Fibroblast of skin of right quadriceps (primary cell): ENCODE measurements at places on chromosomes 2 and 18.

DNA sequence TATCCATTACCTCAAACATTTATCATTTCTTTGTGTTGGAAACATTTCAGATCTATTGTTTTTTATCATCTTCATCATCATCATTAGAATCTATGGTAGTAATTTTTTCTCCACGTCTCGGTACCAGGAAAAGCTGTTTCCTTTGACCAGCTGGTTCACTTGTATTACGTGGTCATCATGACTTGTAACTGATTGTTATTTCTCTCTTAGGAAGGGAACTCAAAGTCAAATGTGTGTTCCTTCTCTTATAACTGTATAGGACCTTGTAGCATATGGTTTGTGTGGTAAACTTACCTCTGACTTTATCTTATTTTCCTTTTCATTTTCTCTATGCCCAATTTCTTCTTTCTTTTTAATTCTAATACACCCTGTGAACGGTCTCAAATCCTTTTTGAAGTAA is 16.5 kb downstream of the NCOA1 start:
- no peak for DNase-seq

DNA sequence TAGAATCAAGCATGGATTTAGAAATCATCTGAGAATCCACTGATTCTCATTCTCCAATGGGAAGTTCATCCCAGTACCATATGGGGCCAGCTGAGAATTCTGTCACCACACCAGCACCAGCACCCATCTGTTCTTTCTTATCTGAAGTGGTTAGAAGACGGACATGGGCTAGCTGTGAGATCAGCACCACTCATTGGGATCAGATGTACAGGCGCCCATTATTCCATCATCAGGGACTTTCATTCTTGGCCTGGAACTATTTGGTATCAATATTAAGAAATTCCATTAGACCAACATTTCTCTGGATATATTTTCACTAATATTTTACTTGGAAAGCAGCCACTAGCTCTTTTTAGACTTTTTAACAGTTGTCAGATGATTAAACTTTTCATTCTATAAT is 185.9 kb upstream of the LINC00305 start:
- peak; percentile 28 for DNase-seq

DNA sequence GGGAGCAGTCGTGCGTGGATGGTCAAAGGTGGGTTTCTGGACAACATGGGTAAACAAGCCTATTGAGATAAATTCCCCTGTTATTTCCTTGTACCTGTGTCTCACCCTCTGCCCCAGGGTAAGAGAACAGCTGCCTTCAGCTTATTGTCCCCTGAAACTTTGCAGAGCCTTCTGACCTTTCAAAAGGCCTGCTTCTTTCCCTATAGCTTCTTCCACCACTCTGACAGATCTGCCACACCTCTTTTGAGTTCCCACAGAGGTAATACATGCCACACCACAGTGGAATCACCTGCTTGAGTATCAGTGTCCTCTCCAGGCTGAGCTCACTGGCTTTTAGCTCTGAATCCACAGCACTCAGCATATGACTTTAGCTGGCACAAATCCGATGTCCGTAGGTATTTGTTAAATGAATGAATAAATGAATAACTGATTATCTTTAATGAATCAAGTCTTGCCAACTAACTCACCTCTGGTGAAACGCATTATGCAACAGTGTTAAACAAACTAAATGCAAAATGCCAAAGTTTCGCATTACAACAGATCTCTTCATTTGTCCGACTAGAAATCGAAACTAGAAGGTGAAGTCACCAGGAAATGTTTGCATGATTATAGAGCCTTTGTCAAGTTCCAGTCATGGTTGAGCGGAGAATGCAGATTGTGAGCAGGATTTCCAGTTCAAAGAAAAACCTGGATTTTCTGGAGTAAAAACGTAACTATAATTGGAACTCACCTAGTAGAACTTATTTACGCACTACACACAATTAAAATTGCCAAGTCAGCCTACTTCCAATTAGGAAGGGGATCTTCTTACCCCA is 16.4 kb downstream of the DYNAP start:
- DNase-seq, result peak; percentile 1

- DNase-seq, result peak; percentile 9
These were observed 118.2 kb upstream of the IL1R2 start for GRCh38 chr2:101873543-101873942.

DNA sequence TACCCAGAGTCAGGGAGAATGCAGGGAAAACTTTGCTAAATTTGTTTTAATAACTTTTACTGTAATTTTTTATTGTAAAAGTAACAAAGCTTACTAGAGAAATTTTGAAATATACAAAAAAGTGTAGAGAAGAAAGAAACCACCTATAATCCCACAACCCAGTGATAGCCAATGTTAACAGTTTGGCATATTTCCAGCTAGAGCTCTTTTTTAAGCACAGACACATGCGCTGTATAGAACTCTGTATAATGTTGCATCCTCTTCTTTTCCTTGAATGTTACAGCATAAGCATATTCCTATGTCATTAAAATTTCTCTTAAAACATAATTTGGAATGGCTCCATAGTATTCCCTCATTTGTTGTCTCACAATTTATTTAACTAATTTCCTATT is 37.4 kb upstream of the EPAS1 start:
- no peak for DNase-seq

- DNase-seq, result no peak
These were observed 71.9 kb downstream of the CERS6 start for GRCh38 chr2:168528016-168528415.

DNA sequence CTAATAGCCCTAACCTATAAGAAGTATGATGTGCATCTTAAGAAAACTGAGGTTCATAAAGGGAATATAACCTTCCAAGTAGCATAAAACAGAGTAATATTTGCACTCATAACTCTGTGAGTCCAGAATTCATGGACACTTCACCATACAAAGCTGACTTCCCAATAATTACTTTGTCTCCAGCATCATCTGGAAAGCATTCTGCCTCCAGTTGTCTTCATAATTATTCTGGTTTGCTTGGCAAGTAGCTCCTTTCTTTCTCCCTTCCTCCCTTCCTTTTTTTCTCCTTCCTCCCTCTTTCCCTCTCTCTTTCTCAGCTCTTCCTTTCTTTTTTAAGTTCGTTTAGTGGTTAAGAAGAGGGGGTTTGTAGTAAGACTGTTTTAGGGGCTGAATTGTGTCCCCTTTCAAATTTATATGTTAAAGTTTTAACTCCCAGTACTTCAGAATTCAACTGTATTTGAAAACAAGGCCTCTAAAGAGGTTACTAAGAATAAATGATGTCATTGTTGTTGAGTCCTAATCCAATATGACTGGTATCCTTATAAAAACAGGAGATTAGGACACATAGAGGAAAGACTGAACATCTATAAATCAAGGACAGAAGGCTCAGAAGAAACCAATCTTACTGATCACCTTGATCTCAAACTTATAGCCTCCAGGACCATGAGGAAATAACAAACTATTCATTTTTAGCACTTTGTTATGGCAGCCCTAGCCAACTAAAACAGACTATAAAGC is 28.9 kb downstream of the TFPI start:
- no peak for DNase-seq

- peak; percentile 49 for DNase-seq
These were observed 75.8 kb downstream of the LNPK start for GRCh38 chr2:175926272-175926671.

DNA sequence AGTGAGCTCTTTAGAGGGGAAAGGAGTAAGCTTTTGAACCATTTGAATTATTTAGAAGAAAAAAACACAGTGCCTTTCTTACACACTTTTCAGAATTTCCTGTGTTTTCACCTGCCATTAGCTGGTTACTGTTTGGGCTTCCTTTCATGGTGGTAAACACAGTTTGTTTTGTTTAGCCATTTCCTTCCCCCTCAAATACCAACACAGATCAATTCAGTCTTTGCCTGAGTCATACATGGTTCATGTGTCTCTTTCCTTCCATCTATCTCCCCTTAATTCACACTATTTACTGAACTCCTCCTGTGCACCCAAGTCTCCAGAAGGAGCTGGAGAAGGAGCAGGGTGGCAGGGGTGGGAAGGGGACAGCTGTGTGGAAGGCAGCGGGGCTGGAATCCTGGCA is 45.0 kb downstream of the TCF7L1 start:
- no peak for DNase-seq

DNA sequence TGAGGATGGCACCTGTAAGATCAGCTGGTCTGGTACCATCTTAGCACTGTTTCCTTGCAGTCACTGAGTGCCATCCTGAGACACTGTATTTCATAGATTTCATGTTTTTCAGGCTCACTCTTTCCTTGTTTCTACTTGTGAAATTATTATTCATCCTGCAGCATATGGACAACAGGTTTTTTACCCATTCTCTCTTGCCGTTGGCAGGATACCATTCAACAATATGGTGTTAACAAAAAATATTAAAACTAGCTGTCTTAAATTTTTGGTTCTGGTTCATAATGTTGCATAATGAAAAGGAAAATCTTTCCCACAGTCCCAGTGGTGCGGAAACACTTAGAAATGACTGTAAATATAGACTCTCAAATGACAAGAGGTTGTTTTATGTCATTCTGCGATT is 23.1 kb upstream of the ATG16L1 start:
- no peak for DNase-seq

DNA sequence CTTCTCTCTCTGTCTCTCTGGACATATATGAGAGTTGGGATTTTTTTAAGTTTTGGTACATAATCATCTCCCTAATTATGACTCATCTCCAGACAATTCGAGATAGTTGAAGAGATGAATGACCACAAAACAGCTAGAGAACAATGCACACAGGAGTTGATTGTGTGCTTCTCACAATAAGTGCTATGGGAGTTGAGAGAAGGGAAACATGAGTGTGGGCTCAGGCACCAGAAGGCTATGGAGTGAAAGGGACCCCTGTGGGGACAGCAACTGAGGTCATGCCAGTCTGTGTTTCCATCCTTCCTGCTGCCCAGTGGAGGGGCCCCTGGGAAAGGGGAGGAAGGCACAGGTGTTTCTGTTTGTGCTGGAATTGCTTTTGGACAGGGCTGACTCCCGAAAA is 6.5 kb upstream of the YWHAQ start:
- DNase-seq, result peak; percentile 72

DNA sequence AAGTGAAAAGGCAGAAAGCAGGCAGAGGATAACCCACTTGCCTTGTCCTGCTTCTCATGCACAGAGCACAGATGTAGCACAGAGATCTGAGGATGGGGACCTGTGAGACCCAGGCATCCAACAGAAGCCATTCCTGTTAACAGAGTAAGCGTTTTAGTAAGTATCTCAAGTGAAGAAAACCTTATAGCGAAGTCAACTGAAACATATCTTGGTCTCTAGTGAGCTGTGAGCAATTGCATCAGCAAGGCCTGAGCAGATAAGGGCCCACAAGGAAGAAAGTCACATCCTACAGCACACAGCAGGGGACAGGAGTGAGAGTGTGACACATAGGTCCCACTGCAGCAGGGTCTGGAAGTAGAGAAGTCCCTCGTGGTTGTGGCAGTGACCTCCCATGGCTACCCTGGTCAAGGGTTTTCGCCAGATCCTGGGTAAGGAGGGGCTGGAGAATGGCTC is 248.7 kb upstream of the TNP1 start:
- DNase-seq, result no peak

- DNase-seq, result no peak
These were observed 91.5 kb downstream of the DYM start for GRCh38 chr18:49368876-49369440.

GRCh38 chr2:98172951-98173350 is 86.0 kb downstream of the VWA3B start:
- DNase-seq, result no peak

DNA sequence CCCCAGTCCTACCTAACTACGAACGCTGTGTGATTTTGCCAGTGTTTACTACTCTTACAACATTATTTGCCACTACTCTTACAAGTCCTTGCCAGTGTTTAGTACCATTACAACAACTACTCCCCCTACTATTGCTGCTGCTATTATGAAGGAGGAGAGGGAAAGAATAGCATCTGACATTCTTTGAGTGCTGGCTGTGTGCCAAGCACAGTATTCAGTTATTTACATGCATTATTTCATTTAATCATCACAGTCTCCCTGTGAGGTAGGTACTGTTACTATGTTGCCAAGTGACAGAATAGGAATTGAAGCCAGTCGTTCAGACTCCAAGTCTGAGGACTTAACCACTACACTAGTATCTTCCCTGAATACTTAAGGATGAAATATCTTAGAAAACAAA is 185.9 kb upstream of the FOSL2 start:
- peak; percentile 72 for DNase-seq

DNA sequence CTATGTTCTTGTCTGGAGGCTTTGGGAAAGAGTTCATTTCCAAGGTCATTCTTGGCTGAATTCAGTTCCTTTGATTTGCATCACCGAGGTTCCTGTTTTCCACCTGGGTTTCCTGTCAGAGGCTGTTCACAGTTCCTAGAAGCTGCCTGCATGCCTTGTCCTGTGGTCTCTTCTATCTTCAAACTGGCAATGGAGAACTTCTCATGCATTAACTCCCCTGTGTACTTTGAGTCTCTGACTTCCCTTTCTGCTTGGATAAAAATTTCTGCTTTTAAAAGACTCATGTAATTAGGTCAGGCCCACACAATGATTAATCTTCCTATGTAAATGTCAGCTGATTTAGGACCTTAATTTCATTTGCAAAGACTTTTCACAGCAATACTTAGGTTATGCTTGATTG is 499.3 kb upstream of the FANCL start:
- DNase-seq, result no peak

GRCh38 chr2:192159208-192159607 is 35.5 kb downstream of the TMEFF2 start:
- no peak for DNase-seq

GRCh38 chr2:27212626-27213471 is 781 bp upstream of the SLC5A6 start:
- peak; percentile 67 for DNase-seq

GRCh38 chr2:226190479-226191252 is 609.0 kb downstream of the IRS1 start:
- DNase-seq, result no peak

GRCh38 chr2:217922101-217923006 is 80.4 kb downstream of the TNS1 start:
- DNase-seq, result peak; percentile 35

DNA sequence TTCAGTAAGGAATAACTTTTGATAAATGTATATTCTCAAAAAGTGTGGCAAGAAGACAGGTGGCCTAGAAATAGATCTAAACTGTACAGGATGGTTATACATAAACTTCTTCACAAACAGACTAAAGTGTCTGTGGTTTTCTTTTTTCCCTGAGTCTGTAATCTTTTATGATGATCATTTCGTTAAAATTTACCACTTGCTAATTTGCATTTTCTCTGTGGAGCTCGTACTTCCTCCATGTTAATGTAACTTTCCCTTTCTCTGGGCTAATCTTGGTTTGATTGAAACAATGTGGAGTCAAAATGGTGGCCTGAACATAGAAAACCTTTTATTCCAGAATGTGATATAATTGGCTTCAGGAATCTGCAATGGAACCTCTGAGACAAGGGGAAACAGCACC is 166.2 kb downstream of the FTCDNL1 start:
- no peak for DNase-seq

GRCh38 chr2:134127496-134127895 is 126.4 kb upstream of the MGAT5 start:
- no peak for DNase-seq

GRCh38 chr18:23266717-23267446 is 131.6 kb downstream of the CABLES1 start:
- DNase-seq, result no peak

- DNase-seq, result no peak
These were observed 14.8 kb downstream of the ZAP70 start for GRCh38 chr2:97728091-97728731.
